ENCODE measurements at places on chromosomes 11 and 22.
A peak's percentile ranks its signal among the peaks of the same experiment; 100 is the strongest.

DNA sequence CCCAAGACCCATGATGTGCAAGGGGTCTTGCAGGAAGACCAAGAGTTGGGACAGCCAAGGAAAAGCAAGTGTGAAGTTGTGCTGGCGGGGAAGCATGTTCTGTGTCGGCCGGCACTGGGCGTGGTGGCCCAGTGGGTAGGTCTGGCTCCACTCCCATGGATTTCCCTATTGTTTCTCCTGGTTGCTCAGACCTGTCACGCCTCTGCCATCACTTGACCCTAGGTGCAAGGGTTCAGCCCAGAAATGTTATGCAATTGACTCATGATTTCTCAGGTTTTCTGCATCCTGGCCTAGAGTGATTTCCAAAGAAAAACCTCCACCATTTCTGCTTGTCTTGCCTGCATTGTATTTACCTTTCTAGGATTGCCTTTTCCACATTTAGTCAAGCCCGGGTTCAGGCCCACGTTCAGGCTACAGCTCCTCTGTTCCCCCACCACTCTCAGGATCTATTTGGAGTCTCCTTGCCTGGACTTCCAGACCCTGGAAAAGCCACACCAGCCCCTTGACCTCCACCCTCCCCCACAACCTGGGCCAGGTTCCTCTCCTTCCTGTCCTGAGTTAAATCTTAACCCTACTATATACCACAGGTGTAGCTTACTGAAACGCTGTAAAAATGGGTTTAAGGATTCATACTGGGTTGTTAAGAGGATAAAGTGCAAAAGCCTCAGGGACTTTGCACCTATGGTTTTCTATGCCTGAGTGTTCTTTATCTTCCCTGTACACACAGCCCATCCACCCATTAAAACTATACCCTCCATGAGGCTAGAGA, 17.5 kb upstream of the FOLR1 start:
- DNase-seq = no peak

GRCh38 chr11:61814247-61814957, 2.4 kb downstream of the FADS1 start:
- peak; percentile 24 for DNase-seq

- DNase-seq = no peak
Observed at GRCh38 chr22:11066458-11067285, 4461.3 kb upstream of the OR11H1 start.

DNA sequence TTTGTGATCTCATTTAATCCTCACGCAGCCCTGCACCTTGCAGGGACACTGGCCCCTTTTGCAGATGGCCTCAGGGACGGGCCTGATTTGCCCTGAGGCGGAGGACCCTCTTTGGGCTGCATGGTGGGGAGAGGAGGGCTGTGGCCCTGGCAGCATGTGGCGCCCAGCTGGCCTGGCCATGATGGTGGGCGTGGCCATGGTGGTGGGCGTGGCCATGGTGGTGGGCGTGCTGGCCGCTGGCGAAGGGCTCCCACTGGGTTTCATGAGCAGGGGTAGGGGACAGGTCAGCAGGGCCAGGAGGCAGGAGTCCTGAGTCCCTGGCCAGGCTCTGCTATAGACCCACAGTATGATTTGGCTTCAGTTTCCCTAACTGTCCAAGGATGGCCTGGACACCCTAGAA, 13.1 kb downstream of the WNT11 start:
- no peak for DNase-seq

DNA sequence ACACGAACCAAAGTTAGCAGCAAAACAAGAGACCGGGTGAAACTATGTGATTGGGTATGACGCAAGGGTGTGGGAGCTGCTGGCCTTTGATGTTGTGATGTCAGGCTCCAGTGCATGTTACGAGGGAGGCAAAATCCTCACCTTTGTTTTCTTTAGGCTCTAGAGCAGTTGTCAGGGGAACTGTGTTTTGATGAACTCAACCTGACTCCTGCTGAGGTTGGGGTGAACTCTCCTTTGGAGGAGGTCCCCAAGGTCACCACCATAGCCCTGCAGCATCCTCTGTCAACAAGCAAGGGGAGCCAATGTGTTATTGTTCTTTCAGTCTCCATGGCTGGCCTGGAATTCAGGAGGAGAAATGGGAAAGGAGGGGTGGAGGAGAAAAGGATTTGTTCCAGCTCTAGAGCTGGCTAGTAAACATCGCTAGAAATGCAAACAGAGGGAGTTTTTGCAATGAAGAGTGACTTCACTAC, 33.8 kb downstream of the RASSF10 start:
- no peak for DNase-seq

- no peak for DNase-seq
Observed at GRCh38 chr22:45975164-45976161, 1.5 kb downstream of the WNT7B start.

GRCh38 chr22:40235308-40235707, 57.6 kb downstream of the TNRC6B start:
- no peak for DNase-seq

DNA sequence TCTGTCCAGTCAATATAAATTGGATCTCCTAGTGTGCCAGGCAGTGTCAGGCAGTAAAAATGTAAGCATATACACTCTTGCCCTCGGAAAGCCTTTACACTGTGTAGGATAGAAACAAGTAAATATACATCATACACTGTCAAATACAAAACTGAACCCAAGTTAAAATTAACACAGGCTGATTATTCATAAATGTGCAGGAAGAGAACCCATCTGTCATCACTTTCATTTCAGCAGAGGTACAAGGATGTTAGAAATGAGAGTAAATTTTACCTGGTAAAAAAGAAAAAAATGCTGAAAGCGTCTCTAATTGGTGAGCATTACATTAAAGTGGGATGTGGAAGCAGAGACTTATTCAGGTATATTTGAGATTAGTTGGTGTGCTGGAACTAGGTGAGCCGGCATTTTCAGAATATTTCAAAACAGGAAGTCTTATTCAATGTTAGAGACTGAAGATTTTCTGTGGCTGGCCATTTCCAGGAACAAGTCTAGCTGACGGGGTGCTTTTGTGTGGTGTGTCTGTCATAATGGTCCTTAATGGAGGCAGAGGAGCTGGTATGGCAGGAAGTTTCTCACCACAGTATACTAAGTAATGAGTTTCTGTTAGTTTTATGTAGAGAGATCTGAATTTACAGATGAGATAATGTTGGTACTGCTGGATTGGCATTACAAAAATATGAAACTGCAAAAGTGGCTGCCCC, 192.6 kb downstream of the CASP12 start:
- DNase-seq = peak; percentile 26

DNA sequence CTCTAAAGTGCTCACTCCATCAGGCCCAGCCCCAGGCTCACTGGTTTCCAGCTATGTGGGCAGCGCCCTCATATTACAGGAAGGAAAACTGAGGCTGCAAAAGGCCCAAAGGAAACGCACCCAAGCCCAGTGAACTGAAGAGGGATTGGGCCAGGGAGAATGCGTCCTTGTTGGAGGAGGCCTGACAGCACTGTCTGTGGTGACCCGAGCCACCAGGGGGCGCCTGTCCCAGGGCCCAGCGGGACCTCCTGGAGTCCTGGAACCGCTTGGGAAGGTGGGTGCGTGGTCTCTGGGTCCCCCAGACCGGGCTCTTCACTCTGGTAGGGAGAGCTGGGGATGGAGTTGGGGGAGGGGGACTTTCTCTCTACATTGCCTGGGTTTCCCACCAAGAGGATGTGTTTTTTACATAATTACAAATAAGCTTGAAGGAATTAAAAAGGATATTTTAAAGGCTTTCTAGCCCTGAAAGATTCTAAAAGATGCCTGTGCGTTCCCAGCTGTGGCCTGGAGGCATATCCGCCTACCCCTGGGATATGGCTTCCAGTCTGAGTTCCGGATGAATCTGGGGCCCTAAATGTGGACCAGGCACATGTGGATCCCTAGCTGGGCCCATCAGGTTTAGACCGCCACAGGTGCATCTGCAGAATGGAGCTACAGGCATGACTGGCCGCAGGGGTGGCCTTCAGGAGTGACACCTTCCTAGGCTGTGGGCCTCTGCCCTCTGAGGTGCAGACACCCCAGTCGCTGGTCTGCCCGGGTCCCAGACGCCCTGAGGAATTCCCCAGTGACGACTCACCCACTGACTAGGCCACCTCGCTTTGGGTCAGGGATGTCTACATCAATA, 4.2 kb downstream of the SPI1 start:
- peak; percentile 80 for DNase-seq

DNA sequence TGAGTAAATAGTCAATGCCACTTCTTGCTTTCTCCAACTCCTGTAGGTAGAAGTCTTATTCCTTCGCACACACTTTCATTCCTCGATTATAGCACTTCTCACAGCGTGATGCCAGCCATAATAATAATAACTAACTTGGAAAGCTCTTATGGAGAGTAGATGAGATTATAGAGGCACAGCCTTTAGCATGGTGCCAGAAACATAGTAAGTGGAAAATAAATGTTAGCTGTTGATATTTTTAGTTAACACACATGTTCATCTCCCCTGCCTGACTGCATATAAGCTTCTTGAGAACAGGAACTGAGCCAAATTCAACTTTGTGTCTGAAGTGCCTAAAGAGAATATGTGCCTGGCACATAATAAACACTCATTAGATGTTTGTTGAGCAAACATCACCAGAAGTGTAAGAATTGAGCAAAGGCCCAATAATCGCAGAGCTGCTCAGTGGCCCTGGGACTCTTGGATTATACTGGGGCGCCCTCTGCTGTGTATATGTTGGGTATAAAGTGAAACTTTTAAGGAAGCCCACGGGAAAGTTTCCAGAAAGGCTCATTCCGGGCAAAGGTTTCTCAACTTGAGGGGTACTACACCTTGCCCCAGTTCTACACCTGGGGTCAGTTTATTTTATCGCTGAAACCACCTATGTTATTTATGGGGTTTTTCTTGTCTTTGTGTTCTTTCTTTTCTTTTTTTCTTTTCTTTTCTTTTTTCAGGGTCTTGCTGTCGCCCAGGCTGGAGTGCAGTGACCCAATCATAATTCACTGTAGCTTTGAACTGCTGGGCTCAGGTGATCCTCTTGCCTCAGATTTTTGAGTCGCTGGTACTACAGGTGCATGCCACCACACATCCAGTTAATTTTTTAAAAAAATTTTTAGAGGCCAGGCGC, 22.3 kb downstream of the SLN start:
- DNase-seq = peak; percentile 70

DNA sequence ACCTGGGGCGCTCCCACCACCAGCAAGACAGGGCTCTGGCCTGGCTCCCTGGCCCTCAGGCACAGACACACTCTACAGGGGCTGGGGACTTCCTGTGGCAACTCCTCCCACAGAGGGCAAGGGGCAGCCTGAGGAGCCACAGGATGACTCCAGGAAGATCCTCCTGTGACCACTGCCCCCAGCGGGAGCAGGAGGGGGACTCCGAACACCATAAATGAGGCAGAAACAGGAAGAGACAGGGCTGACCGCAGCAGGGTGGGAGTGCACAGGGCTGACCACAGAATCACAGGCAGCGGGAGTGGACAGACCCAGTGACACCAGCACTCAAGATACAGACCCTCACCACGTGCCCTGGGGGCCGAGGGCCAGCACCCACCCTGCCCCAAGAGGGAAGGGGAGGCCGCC, 10.8 kb downstream of the ARAP1 start:
- no peak for DNase-seq

DNA sequence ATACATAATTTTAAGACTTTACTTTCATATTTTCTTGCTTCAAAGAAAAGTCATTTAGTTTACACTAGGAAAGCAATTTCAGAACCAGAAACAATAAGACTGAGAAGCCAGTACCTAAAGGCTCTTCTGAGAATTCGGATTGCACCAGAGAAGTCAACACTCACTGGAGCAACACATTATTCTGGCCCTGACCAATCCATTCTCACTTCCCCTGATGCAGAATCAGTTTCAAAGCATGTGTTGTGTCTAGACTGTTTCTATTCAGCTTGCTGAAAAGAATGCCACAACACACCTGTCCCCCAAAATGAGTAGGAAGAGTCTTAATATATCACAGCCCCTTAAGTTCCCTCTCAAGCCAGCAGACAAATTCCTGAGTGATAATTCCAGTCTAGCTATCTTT, 1074.3 kb upstream of the TENM4 start:
- no peak for DNase-seq

DNA sequence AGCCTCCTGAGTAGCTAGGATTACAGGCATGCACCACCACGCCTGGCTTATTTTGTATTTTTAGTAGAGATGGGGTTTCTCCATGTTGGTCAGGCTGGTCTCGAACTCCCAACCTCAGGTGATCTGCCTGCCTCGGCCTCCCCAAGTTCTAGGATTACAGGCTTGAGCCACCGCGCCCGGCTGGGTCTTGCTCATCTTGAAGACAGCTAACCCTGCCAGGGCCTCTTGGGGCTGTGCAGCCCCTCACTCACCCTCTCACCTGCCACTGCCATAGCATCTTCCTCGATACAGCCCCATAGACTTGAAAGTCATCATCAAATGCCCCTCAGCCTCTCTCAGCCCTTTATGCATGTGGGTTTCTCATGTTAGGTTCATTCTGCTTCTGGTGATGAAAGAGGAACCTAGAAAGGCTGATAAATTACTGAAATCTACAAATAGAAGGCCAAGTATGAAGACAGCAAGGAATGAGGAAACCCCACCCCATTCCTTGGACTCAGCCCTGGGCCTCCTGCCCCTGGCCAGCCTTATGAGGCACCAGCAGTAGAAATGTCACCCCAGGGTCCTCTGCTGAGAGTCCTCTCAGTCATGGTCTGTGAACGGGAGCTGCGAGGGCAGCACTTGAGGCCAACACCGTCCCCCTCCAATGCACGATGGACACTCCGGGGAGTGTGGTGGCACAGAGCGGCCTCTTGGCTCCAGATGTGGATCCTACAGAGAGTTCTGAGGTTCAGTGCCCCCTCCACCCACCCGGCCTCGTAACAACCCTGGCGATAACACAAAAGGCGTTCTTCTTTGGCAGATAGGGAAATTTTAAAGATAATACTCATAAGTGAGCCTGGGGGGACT, 24.8 kb downstream of the SCGB1A1 start:
- no peak for DNase-seq

DNA sequence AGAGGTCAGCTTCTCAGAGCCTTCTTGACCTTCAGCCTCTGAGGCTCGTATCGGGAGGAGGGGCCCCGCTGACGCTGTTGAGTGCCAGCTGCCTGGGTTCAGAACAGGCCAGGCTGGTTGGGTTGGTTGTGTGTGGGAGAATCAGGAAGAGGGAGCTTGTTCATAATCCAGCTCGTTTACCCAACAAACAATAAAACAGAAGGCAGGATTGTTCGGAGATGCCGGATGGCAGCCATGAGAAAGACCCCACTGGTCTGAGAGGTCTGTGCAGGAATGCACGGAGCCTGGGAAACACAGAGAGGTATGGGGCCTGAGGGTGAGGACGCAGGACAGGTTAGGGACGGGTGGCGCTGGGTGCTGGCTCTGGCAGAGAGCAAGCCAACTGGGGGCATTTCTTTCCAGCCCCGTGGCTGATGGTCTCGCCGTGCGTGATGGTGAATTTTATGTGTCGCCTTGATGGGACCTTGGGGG, 31.6 kb upstream of the SHANK2 start:
- DNase-seq = no peak

Data from SK-MEL-5 (cell line).